ENCODE measurements at places on chromosomes 2 and 18. TPM values are rescaled to one million over a fixed set of nuclear protein-coding genes. Genes with fewer than 3 reads are reported as not detected.

DNA sequence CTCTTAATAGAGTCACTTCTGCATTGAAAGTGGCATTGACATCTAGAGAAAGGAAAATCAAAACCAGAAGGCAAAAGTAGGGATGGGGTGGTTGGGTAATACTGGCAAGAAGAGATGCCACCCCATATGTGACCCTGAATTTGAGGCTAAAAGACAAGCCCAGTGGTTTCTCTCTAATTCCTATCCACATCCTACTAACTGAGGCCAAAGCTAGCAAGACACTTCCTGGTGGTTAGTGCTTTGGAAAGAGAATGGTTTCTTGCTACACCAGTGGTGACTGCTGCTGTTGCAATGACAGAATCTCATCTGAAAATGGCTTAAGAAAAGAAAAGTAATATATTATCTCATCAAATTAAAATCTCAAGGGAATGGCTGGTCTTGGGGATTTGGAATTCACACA, 640.6 kb downstream of the EPHA4 start:
- no peaks in the 10 kb centered on the region for H3K36me3 ChIP-seq
- no peak overlapping the region for H3K27ac ChIP-seq
- H3K4me1 ChIP-seq, result no peaks in the 10 kb centered on the region
- DNase-seq, result no peak
- H3K4me3 ChIP-seq, result no peak overlapping the region

GRCh38 chr2:198253995-198254394, 449.6 kb downstream of the PLCL1 start:
- H3K4me1 ChIP-seq, result no peaks in the 10 kb centered on the region
- H3K27me3 ChIP-seq, result no peaks in the 10 kb centered on the region
- H3K36me3 ChIP-seq, result no peaks in the 10 kb centered on the region
- no peak overlapping the region for H3K4me3 ChIP-seq
- no peak for DNase-seq

EMILIN2 gene
- 23.0 TPM for total RNA-seq

ANO7 gene
- 0.35 TPM for total RNA-seq

DNA sequence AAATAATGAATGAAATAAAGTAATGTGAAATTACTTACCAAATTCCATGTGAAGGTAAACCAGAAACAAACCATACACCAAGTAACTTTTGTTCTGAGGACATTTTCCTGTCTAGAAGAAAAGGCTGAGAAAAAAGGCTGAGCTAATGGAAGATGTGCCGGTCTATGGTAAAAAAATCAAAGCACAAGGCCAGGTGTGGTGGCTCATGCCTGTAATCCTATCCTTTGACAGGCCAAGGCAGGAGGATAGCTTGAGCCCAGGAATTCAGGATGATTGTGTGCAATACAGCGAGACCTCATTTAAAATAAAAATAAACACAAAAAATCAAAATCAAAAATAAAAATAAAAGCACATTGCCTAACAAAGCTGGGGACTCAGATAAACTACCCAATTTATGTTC, 6.7 kb downstream of the ORC4 start:
- H3K27ac ChIP-seq, result no peak overlapping the region
- H3K27me3 ChIP-seq, result no peaks in the 10 kb centered on the region
- no peaks in the 10 kb centered on the region for H3K4me1 ChIP-seq
- no peak for DNase-seq
- H3K36me3 ChIP-seq, result no peaks in the 10 kb centered on the region

- no peak overlapping the region for H3K4me3 ChIP-seq
- peaks cover 9% of the 10 kb centered on the region for H3K27me3 ChIP-seq
- peaks cover 21% of the 10 kb centered on the region for H3K4me1 ChIP-seq
- H3K27ac ChIP-seq, result no peak overlapping the region
- H3K36me3 ChIP-seq, result no peaks in the 10 kb centered on the region
- DNase-seq, result no peak
Measured at GRCh38 chr2:10238396-10238795, 64.3 kb upstream of the HPCAL1 start.

FBXO15 gene
- total RNA-seq, result 0.89 TPM

NPC1 gene
- 25.3 TPM for total RNA-seq

- no peak overlapping the region for H3K4me3 ChIP-seq
- H3K36me3 ChIP-seq, result peaks cover 2% of the 10 kb centered on the region
- peaks cover 4% of the 10 kb centered on the region for H3K4me1 ChIP-seq
- peak overlapping the region; percentile 18 for H3K27ac ChIP-seq
Measured at GRCh38 chr2:134301099-134301927, 47.4 kb downstream of the MGAT5 start.

- no peak for DNase-seq
- H3K4me3 ChIP-seq, result no peak overlapping the region
- peaks cover 13% of the 10 kb centered on the region for H3K4me1 ChIP-seq
- H3K27me3 ChIP-seq, result no peaks in the 10 kb centered on the region
- H3K27ac ChIP-seq, result no peak overlapping the region
- no peaks in the 10 kb centered on the region for H3K36me3 ChIP-seq
Measured at GRCh38 chr2:88019985-88020384, 3.6 kb upstream of the RNU2-63P start.

CCDC102B gene
- 30.9 TPM for total RNA-seq

C2orf80 gene
- not detected for total RNA-seq

- H3K27ac ChIP-seq, result no peak overlapping the region
- no peak overlapping the region for H3K4me3 ChIP-seq
- H3K27me3 ChIP-seq, result no peaks in the 10 kb centered on the region
- no peak for DNase-seq
- no peaks in the 10 kb centered on the region for H3K36me3 ChIP-seq
- no peaks in the 10 kb centered on the region for H3K4me1 ChIP-seq
Measured at GRCh38 chr18:37309861-37310260, 255.7 kb downstream of the CELF4 start.

CYP27A1 gene
- 18.4 TPM for total RNA-seq

CCDC68 gene
- total RNA-seq, result 0.58 TPM

DNA sequence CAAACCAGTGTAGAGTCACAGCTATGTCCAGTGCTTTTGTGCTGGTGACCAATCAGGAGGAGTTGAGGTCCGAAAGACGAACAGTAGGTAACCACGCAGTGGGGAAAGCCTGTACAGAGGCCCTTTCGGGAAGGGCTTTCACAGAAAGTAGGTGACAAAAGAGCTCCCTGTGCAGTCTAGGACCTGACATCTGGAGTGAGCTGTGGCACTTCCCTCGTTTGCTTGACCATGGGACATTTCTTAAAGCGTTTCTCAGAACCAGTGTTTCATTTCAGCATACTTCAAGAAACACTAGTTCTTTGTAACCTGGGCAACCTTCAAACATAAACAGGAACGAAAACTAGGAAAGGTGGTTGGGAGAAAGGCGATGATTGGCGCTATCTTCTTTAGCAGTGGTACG, 55.7 kb upstream of the ITM2C start:
- no peaks in the 10 kb centered on the region for H3K27me3 ChIP-seq
- no peak overlapping the region for H3K4me3 ChIP-seq
- no peak overlapping the region for H3K27ac ChIP-seq
- peaks cover 45% of the 10 kb centered on the region for H3K36me3 ChIP-seq
- DNase-seq, result no peak

DNA sequence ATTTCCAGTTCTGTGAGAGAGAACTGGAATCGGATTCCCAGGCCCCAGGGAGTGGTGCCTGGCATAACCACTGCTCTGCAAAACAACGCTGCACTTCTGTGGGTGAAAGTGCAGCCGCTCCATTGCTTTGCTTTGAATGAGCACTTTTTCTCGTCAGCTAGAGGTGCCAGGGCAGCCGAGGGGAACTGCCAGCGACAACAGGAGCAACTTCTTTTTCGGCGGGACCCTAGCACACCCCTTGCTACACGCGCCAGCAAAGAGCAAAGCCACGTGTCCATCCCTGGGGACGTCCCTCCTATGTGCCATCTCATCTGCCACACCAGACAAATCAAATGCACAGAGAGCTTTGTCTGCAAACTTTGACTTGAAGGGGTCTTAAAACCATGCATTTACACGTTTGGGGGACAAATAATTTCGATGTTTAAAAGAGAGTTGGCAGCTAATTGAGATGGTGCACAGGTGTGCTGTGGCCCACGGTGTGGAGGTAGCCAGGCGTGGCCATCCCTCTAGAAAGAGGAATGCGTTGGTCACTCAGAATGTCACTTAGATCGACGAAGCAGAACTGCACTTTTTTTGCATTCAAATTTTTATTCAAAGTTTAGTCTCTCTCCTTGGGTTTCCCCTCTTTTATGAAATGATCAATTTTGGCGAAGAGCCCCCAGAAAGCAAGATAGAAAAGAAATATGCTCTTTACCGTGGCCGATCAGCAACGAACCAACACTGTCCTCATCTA, 151.8 kb downstream of the MBP start:
- peaks cover 47% of the 10 kb centered on the region for H3K4me1 ChIP-seq
- no peaks in the 10 kb centered on the region for H3K27me3 ChIP-seq
- H3K36me3 ChIP-seq, result no peaks in the 10 kb centered on the region
- H3K4me3 ChIP-seq, result no peak overlapping the region
- no peak overlapping the region for H3K27ac ChIP-seq

DNA sequence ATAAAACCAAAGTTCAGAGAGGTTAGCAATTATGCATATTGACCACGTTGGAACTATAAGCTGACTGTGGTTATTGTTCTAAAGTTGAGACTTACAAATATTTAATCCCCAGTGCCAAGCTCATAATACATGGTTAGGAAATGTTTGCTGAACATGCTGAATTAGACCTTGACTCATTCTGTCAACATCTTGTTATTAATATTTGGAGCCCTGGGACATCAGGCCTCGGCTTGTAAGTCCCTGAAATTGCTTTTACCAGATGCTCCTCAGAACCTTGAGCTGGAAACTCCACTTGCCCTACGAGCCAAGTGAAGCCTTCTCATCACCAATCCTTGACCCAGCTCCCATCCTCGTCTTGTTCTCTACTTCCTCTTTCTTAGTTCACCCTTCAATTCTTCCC, 21.2 kb downstream of the DYNAP start:
- H3K27me3 ChIP-seq, result no peaks in the 10 kb centered on the region
- H3K27ac ChIP-seq, result no peak overlapping the region
- H3K4me1 ChIP-seq, result no peaks in the 10 kb centered on the region

NCOA1 gene
- 98.9 TPM for total RNA-seq

MMADHC gene
- 125 TPM for total RNA-seq

- no peak overlapping the region for H3K27ac ChIP-seq
- no peaks in the 10 kb centered on the region for H3K27me3 ChIP-seq
- no peak overlapping the region for H3K4me3 ChIP-seq
Measured at GRCh38 chr2:8355102-8355859, 326.6 kb upstream of the ID2 start.

DNA sequence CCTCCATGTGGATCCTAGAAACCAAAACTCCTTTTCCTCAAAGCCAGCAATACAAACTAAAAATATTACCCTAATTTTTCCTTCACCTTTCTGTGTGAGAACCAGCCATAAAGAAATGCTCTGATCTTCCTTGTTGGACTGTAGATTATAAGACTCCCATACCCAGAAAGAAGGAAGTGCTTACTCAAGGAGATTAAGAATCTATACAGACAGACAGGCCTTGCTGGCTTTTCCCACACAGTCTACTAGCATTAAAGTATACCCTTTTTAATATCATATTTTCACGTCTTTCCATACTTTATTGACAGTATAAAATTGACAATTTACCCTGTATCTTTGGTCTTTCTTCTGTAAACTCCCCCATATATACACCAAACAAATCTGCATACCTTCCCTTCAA, 139.0 kb downstream of the GULP1 start:
- H3K4me1 ChIP-seq, result no peaks in the 10 kb centered on the region
- no peak overlapping the region for H3K4me3 ChIP-seq
- no peaks in the 10 kb centered on the region for H3K27me3 ChIP-seq

GRCh38 chr2:150981826-150982225, 279.8 kb downstream of the RBM43 start:
- no peaks in the 10 kb centered on the region for H3K36me3 ChIP-seq
- no peak overlapping the region for H3K4me3 ChIP-seq
- H3K4me1 ChIP-seq, result no peaks in the 10 kb centered on the region
- no peak for DNase-seq
- no peaks in the 10 kb centered on the region for H3K27me3 ChIP-seq

DNA sequence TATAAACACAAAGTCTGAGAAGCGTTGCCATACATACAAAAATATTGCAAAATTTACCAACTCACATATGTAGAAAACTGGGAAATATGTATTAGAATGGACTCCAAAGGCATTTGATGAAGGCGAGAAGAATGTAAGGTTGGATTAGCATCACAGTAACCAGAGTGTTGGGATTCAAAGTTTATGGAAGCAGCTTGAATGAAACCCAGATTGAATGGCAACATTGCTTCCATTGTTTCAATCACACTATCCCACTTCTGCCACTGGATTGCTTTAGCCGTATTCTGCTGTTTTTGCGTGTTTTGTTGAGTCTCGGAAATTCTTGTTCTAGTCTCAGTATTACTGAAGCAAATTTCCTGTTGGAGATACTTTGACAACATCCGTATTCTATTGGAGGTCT, 609.0 kb upstream of the LRATD1 start:
- H3K4me3 ChIP-seq, result no peak overlapping the region
- no peaks in the 10 kb centered on the region for H3K4me1 ChIP-seq
- H3K27me3 ChIP-seq, result no peaks in the 10 kb centered on the region
- H3K36me3 ChIP-seq, result no peaks in the 10 kb centered on the region
- no peak overlapping the region for H3K27ac ChIP-seq
- DNase-seq, result no peak

ALLC gene
- total RNA-seq, result 0.09 TPM

NGEF gene
- total RNA-seq, result 1.5 TPM

COLEC12 gene
- 65.5 TPM for total RNA-seq

GRCh38 chr2:124186801-124187200, 161.7 kb downstream of the CNTNAP5 start:
- no peak for DNase-seq
- H3K36me3 ChIP-seq, result no peaks in the 10 kb centered on the region
- no peak overlapping the region for H3K27ac ChIP-seq

DNA sequence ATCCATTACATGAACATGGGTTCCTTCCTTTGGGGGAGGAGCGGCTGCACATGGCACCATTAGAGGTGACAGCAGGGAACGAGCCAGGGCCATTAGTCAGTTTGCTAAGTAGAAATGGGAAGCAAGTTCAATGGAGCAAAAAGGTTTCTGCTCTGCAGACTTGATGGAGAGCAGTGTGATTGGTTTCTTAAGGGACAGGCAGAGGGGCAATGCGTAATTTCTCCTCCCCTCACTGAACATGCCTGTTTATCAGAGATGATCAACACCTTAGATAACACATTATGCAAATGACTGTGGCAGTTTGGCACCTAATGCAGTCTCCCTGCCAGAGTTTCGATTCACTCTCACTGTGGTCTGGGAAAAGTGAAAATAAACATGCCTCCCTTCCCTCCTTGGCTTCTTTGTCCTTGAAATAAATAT, 414.5 kb downstream of the STK39 start:
- DNase-seq, result no peak
- no peaks in the 10 kb centered on the region for H3K4me1 ChIP-seq
- no peaks in the 10 kb centered on the region for H3K36me3 ChIP-seq
- no peak overlapping the region for H3K4me3 ChIP-seq
- no peak overlapping the region for H3K27ac ChIP-seq
- no peaks in the 10 kb centered on the region for H3K27me3 ChIP-seq

ADGRF3 gene
- 0.31 TPM for total RNA-seq

GRCh38 chr2:88530081-88530480, 77.6 kb upstream of the FOXI3 start:
- no peak overlapping the region for H3K27ac ChIP-seq
- no peak overlapping the region for H3K4me3 ChIP-seq
- H3K36me3 ChIP-seq, result no peaks in the 10 kb centered on the region
- no peak for DNase-seq
- no peaks in the 10 kb centered on the region for H3K4me1 ChIP-seq

SNTG2 gene
- total RNA-seq, result 0.31 TPM

TOGARAM2 gene
- total RNA-seq, result 1.2 TPM
